Activated T-helper 1 cell treated with Interleukin-2 at 50 U/mL for 16 hours (primary cell): ENCODE measurements at places on chromosomes 6 and 20.

DNA sequence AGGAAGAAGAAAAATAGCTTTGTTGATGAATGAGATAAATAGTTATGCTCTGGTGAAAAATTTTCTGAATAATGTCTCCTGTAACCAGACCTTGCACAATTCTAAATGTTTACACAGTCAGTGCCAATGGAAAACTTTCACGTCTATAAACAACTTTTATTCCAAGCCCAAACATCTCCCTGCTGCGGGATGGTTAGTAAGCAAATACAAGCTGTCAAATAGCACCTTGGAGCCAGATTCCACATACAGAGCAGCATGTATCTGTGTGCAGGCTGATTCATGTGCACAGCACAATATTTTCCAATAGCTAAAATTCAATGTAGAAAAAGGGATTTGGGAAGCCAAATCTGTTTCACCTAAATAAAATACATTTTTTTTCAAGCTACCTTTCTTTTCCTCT is 813.3 kb downstream of the HACE1 start:
- no peak for DNase-seq

GRCh38 chr20:38369389-38369788 is 23.1 kb downstream of the LBP start:
- DNase-seq, result no peak

DNA sequence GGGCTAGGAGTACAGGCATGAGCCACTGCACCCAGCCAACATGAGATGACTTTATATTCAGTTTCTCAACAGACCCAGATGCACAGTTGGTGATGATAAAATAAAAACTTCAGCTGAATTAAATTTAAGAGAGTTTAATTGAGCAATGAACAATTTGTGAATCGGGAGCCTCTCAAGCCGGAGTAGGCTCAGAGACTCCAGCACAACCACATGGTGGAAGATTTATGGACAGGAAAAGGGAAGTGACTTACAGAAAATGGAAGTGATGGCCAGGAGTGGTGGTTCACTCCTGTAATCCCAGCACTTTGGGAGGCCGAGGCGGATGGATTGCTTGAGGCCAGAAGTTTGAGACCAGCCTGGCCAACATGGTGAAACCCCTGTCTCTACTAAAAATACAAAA is 10.4 kb upstream of the BCAS4 start:
- DNase-seq, result no peak

GRCh38 chr6:21554286-21554685 is 39.3 kb upstream of the SOX4 start:
- DNase-seq, result no peak

- no peak for DNase-seq
Observed at GRCh38 chr6:144145541-144145940, 4.8 kb upstream of the STX11 start.

GRCh38 chr20:51026269-51026668 is 3.4 kb upstream of the KCNG1 start:
- DNase-seq, result no peak

GRCh38 chr6:53244958-53245357 is 96.3 kb upstream of the GCM1 start:
- DNase-seq, result no peak

GRCh38 chr6:157460182-157460999 is 79.4 kb downstream of the ZDHHC14 start:
- no peak for DNase-seq

- DNase-seq, result no peak
Observed at GRCh38 chr6:41943456-41943855, 1.8 kb upstream of the CCND3 start.

GRCh38 chr6:4983322-4983721 is 20.5 kb downstream of the RPP40 start:
- no peak for DNase-seq

DNA sequence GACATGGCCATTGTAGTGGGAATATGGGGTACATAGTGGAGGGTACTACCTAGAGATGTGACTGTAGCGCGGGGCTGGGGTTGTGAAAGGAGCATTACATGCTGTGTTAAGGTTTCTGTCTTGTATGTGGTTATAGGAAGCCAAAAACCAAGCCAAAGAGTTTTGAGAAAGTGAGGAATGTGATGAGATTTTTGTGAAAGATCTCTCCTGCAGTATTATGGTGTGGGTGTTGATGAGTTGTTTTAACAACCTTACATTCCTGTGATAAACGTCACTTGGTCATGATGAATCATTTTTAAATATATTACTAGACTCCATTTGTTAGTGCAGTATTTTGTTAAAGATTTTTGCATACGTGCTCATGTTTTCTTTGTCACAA is 48.9 kb downstream of the ZFAND3 start:
- DNase-seq, result no peak

DNA sequence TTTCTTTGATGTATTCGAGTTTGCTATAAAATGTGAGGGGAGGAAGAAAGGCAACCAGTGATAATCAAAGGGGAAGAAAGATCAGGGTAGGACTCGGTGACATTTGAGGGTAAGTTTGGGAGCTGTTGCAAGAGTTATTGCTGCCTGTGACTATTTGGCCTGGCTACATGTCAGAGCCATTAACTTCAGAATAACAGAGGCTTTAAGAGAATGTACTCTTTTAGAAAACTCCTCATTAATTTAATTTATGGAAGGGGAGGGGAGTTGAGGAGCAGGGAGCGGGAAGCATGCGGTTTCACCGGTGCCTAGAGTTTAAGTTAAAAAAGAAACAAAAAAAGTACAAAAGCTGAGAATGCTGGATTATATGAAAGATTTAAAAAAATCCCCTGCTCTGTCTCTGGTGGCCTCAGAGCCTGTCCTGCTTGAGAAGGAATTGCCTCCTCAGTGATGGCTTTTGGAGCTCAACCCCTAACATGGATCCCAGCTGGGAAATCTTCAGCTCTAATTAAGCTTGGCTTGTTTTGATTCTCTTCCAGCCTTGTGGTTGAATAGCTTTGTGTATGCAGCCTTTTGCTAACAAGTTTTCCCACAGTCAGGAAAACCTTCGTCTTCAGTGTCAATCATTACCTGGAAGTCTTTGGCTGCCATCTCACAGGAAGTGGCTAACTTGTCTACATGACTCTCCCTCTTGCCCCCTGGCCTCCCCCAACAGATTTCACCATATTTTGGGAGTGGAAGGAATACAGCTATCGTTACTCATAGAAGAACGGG is 238.2 kb downstream of the SOX4 start:
- DNase-seq, result no peak

GRCh38 chr6:123808556-123808955 is 4.9 kb downstream of the NKAIN2 start:
- no peak for DNase-seq

DNA sequence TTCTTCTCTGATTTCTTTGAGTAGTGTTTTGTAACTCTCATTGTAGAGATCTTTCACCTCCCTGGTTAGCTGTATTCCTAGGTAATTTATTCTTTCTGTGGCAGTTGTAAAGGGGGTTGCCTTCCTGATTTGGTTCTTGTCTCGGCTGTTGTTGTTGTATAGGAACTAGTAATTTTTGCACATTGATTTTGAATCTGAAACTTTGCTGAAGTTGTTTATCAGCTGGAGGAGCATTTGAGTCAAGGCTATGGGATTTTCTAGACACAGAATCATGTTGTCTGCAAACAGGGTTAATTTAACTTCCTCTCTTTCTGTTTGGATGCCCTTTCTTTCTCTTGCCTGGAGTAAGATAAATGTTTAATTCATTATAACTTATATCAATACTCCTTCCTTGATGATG is 86.4 kb downstream of the OLIG3 start:
- no peak for DNase-seq

GRCh38 chr20:36214684-36215256 is 21.5 kb upstream of the AAR2 start:
- DNase-seq, result no peak

- no peak for DNase-seq
Observed at GRCh38 chr6:151372164-151372563, 19.2 kb downstream of the ZBTB2 start.

DNA sequence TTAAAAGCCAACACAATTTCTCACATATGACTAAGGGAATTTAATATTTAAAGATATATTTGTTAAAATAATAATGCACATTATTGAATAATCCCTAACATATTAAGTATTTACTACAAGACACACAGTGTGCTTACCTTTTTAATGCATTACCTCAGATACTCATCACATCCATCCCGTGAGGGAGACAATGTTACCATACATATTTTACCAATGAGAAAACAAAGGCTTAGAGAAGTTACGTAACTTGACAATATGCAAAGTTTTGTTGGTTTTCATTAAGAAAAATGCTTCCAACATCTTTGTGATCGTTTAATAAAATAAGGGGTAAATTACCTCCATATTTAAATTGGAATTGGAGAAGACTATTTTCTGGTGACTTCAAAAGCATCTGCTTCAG is 4.3 kb downstream of the IFNGR1 start:
- no peak for DNase-seq

GRCh38 chr6:148769304-148769968 is 22.6 kb downstream of the UST start:
- DNase-seq, result no peak

- no peak for DNase-seq
Observed at GRCh38 chr20:33343521-33343920, 57.8 kb downstream of the CDK5RAP1 start.

GRCh38 chr20:11124849-11125505 is 451.2 kb upstream of the JAG1 start:
- DNase-seq, result no peak

- no peak for DNase-seq
Observed at GRCh38 chr20:56376331-56376730, 15.7 kb downstream of the AURKA start.

GRCh38 chr6:55082021-55082420 is 92.3 kb upstream of the HCRTR2 start:
- no peak for DNase-seq

DNA sequence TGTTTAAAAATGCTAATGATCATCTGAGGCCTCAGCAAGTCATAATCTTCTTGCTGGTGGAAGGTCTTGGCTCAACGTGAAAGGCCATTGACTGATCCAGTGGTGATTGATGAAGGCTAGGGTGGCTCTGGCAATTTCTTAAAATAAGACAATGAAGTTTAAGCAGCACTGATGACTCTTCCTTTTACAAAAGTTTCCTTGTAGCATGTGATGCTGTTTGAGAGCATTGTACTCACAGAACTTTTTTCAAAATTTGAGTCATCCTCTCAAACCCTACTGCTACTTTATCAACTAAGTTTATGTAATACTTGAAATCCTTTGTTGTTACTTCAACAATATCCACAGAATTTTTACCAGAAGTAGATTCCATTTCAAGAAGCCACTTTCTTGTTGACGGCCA is 382.3 kb downstream of the ESR1 start:
- DNase-seq, result no peak

DNA sequence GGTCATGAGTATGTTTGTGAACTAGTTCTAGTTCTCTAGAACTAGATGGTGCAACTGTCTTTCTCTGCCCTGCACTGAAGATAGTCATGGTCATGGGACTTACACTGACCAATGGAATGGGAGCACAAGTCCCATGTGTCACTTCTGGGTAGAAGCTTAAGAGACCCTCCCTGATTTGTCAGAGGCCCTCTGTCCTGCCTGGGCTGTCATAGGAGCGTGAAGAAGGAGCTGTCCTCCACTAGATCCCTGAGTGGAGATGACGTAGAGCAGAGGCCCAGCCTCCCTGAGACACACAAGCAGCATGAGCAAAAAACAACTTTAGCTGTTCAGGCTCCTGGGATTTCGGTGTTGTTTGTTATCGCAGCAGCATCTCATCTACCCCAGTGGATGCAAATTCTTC is 514.5 kb downstream of the PREX1 start:
- no peak for DNase-seq

- DNase-seq, result no peak
Observed at GRCh38 chr6:168866534-168866933, 387.1 kb downstream of the THBS2 start.

- DNase-seq, result peak; percentile 57
Observed at GRCh38 chr6:36120539-36120938, 9.8 kb upstream of the MAPK13 start.

GRCh38 chr6:133767357-133767970 is 121.4 kb upstream of the TCF21 start:
- DNase-seq, result no peak

- no peak for DNase-seq
Observed at GRCh38 chr6:19571176-19571575, 266.0 kb upstream of the ID4 start.

DNA sequence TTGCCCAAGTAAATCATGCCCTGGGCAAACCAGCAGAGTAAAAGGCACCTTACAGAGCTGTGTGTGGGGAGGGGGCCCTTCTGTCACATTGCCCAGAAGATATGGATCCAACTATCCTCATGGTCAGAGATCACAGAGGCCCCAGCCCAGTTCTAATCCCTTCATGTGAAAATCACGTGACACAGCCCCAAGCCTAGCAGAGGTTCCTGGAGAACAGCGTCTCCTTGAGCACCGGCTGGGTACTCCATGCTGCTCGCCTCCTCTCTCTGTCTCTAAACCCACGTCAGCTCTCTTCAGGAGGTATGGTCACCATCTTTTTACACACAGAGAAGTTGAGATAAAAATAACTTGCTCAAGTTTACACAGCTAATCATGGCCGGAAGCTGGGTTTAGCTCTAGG is 230.2 kb downstream of the ANKRD60 start:
- no peak for DNase-seq

DNA sequence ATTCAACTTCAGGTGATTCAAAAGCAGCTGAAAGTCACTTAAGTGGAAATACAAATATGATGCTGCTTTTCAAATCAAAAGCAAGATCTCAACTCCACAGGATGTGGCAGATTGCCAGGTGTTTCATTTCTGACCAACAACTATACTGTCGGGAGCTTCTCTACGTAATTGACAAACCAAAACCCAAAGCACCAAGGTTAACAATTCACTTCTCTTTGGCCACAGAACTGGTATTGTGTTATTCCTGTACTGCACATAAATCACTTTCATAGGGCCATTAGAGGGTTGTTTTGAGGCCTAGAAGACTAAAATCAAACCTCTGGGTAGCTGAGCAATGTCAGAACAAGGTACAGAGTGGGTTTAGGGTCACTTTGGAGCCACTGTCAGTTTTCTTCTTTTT is 169.7 kb downstream of the HAO1 start:
- no peak for DNase-seq
